ENCODE measurements at places on chromosomes 6 and 20. TPM values are rescaled to one million over a fixed set of nuclear protein-coding genes. Genes with fewer than 3 reads are reported as not detected.

GRCh38 chr20:48738094-48738398 is 89.8 kb downstream of the PREX1 start:
- DNase-seq = no peak

DNA sequence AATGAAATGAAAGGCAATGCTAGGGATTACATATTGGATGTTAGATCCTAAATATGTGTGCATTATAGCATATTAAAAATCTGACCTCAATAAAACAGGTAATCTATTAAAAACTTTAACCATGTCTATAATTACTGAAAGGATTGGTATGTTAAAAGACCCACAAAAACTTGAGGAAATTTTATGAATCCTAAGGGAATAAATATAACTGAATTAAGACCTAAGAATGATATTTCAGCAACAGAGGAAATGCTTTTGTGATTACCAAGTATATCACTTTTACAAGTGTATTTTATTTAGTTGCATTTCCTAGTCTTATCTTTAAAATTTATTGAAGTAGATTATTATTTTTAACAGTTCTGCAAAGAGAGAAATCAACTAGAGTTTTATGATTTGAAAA is 571.5 kb downstream of the HDGFL1 start:
- no peak for DNase-seq

- no peak for DNase-seq
Observed at GRCh38 chr20:47126709-47127108, 229.8 kb downstream of the ZMYND8 start.

- no peak for DNase-seq
Observed at GRCh38 chr6:142935553-142936517, 9.1 kb downstream of the HIVEP2 start.

DNA sequence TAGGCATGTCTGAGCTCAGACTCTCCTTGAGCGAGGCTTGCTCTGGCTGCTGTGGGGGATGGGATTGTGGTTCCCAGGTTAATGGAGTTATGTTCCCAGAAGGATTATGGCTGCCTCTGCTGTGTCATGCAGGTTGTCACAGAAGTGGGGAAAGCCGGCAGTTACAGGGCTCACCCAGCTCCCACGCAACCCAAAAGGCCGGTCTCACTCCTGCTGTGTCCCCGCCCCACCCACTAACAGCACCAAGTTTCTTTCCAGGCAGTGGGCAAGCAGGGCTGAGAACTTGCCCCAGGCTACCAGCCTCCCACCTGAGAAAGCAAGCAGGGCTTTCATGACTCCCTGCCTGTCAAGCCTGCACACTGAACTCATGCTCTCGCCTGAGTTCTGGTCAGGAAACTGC is 750.5 kb downstream of the FRK start:
- no peak for DNase-seq

DNA sequence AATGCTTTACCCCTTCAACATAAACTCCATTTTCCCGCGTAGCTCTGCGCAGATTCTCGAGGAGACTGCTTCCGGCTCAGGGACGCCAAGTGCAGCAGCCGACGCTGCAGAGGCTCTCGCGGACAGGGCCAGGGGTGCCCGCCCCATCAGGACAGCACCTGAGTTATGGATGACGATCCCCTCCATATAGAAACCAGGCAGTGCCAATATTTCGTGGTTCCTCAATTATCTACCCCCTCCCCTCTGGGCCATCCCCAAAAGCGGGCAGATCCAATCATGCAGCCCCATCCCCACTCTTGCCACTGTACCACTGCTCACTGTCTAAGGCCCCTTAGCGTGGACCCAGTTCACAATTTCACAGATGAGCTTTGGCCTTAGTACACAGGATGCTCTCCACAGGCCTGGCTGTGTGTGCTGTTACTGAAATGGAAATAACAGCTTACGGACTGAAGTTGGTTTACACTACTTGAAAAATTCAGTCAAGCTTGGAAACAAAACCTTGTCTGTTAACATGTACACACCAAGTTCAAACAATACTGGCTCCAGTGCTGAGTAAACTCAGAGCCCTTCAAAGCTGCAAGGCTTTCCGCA is 74.5 kb downstream of the DACT2 start:
- DNase-seq = no peak

DNA sequence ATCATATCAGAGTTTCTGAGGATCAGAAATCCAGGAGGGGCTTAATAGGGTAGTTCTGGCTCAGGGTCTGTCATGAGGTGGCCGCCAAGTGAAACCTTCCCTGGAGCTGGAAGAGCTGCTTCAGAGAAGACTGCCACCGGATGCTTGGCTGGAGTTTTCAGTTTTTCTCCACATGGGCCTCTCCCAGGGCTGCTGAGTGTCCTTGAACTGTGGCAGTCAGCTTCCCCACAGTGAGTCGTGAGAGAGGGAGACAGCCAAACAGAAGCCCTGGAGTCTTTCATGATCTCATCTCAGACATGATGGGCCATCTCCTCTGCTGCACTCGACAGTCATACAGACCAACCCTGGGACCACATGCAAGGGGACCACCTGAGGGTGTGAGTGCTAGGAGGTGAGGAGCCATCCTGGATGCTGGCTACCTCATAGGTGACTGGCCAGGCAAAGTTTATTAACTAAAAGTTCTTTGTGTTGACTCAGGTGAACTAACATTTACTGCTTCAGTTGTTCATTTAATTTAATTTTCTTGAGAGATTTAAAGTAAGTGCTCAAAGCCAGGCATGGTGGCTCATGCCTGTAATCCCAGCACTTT is 71.5 kb downstream of the SHLD1 start:
- DNase-seq = no peak

DNA sequence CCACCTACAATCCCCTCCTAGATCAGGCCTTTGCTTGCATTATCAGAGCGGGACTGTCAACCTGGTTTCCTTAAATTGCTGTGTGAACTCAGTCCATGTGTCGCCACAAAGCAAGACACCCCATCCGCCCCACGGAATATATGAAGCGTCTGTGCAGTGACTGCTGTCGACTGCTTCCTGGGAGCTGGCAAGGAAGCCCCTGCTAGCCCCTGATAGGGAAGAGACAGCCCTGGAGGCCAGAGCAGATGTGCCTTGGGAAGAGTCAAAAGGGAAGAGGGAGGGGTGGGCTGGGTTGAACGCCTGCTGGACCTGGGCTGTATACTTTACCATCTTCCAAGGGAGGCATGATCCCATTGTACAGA is 44.1 kb upstream of the APCDD1L start:
- DNase-seq = no peak

DNA sequence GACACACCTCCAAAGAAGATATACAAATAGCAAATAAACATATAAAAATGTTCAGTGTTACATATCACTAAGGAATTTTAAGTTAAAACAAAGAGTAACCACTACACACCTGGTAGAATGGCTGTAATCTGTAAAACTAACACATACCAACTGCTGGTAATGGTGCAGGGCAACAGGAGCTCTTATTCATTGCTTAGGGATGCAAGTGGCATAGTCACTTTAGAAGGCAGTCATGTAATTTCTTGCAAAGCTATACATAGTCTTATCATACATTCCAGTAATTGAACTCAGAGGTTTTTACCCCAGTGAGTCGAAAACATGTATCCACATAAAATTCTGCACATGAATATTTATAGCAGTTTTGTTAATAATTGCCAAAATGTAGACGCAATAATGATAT is 906.8 kb upstream of the CITED2 start:
- DNase-seq = no peak

DNA sequence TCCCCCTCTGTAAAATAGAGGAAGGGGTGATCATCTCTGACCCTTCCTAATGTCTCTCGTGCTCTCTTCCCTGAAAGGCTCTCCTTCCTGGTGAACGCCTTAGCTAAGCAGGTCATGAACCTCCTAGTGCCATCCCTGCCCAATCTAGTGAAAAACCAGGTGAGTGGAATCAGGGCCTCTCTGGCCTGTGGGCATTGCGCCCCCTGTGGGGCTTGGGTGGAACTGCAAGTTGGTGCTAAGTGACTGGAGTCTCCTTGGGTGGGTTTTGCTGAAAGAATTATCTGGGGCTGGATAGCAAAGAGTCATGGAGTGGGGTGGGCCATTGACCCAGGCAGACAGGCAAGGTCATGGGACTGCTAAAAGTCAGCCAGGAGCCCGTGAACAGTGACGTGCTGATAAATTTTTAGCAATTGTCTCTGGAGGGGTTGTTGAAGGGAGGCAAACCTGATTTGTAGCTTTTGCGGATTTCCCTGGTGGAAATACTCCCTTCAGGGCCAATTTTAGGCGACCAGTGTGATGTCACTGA is 8.9 kb downstream of the BPIFB1 start:
- no peak for DNase-seq

DNA sequence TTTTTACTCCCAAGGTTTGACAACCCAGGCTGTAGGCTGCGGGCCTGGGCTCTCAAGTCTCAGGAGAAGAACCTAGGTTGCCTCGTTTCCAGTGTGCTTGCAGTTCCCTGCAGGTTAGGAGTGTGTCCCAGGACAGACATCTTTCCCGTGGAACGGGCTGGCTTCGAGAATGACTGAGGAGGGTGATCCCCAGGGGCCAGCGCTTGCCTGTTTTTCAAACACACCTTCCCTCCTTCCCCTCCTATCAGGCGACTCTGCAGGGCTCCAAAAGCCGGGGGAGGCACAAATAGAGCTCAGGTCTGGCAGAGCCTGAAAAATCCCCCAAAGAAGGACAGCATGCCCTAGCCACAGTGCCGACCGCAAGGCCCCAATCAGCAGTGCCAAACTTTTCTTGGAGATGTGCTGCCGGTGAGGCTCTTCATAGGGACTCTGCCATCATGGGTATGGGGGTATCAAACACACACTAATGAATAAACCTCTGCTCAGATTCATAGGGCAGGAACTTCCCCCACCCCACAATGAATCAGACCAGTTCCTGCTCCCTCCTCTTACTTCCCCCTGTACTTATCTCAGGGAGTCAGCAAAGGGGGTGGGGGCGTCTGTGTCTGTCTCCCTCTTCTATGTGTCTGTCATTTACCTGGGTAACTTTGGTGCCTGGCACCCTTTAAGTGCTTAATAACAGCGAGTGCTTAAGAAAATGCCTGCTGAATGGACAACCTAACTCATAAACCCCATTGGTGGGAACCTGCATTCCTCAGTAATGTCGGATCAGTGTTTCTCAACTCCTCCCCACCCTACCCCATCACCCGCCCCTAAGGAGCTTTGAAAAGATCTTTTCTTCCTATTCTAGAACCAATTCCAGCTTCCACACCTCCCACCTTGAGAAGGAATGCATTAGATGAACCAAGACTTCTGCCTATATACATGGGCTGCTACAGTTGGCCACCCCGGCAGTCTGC is 1.6 kb downstream of the KCNG1 start:
- no peak for DNase-seq

DNA sequence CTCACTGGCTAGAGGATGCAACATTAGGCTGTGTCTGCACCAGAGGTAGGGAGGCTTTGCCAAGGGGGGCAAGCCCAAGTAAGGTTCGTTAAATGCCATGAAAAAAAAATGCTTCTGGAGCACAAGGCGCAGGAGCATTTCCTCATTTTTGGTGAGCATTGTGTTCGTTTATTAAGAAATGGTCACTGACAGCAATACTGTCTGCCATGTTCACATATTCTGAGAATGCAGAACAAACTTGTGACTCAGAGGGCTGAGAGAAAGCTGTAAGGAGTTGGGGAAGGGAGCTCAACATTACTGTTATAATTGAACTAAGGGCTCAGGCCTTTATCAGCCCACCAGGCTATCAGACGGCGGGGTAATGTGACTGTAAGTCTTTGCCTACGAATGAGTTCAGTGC is 465.4 kb upstream of the BTBD3 start:
- DNase-seq = no peak

- DNase-seq = no peak
Observed at GRCh38 chr20:46355778-46356177, 47.5 kb upstream of the CDH22 start.

GRCh38 chr20:17556837-17557674 is 12.8 kb upstream of the DSTN start:
- no peak for DNase-seq

- no peak for DNase-seq
Observed at GRCh38 chr6:16894301-16894700, 133.0 kb upstream of the ATXN1 start.

DNA sequence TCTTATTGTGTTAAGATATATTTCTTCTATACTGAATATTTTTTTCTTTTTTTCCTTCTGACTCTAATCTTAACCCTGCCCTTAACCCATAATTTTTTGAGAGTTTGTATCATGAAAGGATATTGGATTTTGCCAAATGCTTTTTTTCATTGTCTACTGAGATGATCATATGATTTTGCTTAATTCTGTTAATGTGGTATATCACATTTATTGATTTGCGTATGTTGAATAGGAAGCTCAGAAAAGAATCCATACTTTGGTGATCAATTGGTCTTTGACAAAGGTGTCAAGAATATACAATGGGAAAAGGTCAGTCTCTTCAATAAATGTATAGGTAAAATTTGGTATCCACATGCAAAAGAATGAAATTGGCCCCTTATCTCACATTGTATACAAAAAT is 588.8 kb upstream of the ADGRB3 start:
- DNase-seq = no peak

GRCh38 chr6:133817460-133818047 is 71.4 kb upstream of the TCF21 start:
- DNase-seq = no peak

GRCh38 chr6:43838276-43839036 is 68.4 kb downstream of the VEGFA start:
- no peak for DNase-seq

- DNase-seq = no peak
Observed at GRCh38 chr20:20520776-20521175, 152.9 kb downstream of the INSM1 start.

Gene ADGB
- total RNA-seq = not detected

Gene PPP1R10
- 27.0 TPM for total RNA-seq

Gene FITM2
- 3.1 TPM for total RNA-seq

Gene LAMA4
- total RNA-seq = 8.1 TPM

Gene TUBB2B
- total RNA-seq = 3.4 TPM

Gene ULBP1
- 0.27 TPM for total RNA-seq

Gene CRISP2
- 0.76 TPM for total RNA-seq

Gene DEFB124
- not detected for total RNA-seq

Gene CST4
- not detected for total RNA-seq

Gene LY6G6D
- total RNA-seq = not detected

Data from esophagus squamous epithelium (tissue), 5 donors.